ENCODE measurements at places on chromosomes 3 and 15.

- no peak for DNase-seq
These were observed 145.5 kb downstream of the VGLL4 start for GRCh38 chr3:11498177-11498576.

GRCh38 chr15:57647071-57647790 is 55.5 kb downstream of the MYZAP start:
- no peak for DNase-seq

DNA sequence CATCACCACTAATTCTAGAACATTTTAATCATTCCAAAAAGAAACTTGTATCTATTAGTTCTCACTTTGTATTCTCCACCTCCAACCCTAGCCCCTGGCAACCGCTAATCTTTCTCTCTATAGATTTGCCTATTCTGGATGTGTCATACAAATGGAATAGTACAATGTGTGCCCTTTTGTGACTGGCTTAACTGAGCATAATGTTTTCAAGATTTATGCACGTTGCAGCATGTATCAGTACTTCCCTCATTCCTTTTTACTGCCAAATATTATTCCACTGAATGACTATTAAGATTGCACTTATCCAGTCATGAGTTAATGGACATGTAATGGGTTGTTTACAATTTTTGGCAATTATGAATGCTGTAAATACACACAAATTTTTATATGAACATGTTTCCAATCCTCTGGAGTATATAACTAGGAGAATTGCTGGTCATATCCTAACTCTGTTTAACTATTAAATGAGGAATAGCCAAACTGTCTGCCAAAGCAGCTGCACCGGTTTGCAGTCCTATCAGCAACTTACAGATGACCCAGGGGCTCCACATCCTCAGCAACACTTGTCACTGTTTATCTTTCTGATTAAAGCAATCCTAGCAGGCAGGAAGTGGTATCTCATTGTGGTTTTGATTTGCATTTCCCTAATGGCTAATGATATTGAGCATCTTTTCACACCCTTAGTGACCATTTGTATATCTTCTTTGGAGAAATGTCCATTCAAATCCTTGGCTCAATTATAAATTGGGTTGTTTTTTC is 42.9 kb downstream of the DCUN1D1 start:
- DNase-seq: no peak

DNA sequence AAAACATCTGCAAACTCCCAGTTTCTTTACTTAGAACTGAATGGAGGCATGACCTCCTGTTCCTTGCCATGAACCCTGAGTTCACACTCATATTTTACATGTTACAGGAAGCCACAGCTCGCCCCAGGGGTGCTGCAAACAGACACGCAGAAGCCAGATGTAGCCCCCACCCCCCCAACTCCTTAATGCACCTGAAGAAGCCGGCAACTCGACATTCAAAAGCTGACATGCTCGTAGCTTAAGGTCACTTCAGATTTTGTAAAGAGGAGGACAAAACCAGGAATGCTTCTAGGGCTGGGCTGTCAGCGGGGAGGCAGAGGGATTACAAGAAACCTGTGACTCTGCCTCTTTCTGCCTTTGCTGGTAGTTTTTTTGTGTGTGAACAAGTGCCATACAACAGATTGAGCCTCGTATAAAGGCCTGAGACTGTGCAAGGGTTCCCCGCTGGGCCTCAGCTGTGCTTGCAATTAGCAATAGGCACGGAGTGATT is 42.0 kb upstream of the FEZF2 start:
- DNase-seq: no peak

DNA sequence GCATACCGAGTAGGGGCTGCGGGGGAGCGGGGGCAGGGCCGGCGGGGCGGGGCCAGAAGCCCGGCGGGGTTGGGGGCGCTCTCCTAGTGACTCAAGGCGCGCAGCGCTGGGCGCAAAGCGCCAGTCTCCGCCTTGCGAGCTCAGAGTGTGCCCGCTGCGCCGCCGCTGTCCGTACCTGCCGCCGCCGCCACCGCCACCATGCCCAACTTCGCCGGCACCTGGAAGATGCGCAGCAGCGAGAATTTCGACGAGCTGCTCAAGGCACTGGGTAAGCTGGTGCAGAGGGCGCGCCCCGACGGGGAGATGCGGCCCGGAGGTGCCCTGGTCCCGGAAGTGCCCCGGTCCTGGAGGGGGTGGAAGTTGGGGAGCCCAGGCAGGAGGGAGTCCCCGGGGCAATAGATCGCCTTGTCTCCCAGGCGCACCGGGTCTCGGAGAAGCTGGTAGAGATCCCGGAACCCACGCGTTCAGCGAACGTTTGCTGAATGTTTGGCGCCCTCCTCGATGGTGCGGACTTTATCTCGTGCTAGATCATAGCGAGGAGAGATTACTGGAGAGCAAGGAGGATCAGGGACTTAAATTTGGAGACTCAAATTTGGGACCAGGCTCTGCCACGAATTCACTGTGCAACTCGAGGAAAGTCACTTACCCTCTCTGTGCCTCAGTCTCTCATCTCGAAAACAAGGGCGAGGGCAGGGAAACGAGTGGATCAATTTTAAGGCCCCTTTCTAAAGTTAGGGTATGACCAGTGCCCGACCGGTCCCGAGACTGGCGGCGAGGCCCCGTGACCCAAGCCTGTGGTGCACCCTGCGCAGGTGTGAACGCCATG is at the start of gene CRABP1:
Gene CRABP1 (plus strand): TSS at position 123 of the 826 bp plus-strand sequence. CDS start 76 bp downstream, at position 199.
- no peak for DNase-seq

- no peak for DNase-seq
These were observed 76.8 kb upstream of the OXTR start for GRCh38 chr3:8846176-8846575.

GRCh38 chr3:14161282-14161681 is 17.1 kb downstream of the XPC start:
- DNase-seq: no peak

DNA sequence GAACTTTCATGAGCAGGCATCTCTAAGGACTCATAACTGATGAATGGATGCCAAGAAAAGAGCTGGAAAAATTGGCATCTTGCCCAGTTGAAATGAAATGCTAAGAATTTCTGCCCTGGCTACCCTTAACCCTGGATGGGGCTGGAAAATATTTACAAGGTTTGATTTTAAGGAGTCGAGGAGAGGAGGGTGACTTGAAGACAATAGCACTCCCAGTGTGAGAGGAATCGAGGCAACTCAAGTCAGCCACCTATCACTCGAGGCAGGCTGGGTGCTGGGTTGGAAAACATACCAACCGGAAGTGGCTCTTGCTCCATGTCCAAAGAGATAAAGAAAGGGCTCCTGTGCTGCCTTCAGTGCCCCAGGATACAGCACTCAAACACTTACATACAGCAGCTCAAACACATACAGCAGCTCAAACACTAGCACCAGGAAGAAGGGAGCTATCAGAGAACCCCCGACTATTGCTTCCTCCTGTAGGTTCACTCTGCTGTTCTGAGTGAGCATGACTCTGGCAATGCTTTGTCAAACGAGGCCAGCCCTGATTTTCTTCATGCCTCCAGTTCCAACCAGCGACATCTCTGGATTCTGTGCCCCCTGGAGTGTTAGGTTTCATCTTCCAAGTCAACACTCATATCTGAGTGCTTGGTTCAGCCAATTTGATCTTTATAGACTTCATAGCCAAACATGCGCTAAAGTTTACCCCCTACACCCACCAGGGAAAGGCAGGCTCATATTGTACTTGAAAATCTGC is 4.9 kb downstream of the PRICKLE2 start:
- DNase-seq: no peak

- DNase-seq: no peak
These were observed 88.8 kb downstream of the CPN2 start for GRCh38 chr3:194262176-194262924.

DNA sequence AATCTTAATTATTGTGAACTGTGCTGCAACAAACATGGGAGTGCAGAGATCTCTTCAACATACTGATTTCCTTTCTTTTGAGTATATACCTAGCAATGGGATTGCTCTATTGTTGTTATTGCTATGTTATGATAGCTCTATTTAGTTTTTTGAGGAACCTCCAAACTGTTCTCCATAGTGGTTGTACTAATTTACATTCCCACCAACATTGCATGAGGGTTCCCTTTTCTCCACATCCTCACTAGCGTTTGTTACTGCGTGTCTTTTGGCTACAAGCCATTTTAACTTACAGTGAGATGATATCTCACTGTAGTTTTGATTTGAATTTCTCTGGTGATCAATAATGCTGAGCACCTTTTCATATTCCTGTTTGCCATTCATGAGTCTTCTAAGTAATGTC is 45.5 kb upstream of the TNFSF10 start:
- DNase-seq: no peak

DNA sequence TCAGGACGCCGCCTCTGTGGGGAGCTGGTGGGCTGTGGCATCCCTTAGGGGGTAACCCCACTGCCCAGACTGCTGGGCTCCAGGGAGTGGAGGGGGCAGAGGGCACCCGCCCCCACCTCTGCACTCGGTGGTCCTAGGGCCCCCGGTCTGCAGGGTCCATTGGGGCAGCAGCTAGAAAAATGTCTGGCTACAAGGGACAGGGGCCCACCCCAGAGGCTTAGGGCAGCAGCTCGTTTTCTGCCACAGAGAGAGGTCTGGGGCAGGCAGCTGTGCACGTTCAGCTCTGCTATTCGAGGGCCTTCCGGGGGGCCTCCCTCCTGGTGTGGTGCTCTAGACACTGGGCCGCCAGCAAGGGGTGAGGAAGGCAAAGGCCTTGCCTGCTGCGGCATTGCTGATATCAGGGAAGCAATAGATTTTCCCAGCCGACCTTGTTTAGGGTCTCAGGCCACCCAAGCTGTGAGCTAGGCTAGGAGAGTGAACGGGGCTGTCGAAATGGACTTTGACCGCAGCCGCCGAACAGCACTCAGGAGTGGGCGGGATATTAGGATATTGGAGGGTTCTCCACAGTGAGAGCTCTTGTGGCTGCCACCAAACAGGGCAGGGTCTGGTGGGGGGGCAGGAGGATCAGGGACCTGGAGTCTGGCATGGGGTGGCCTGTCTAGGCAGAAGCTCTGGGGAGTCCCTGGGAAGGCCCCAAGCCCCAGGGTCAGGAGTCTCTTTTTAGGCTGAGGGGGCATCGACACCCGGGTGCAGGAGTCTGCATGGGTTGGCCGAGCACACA is 61.4 kb upstream of the KLF13 start:
- DNase-seq: no peak

GRCh38 chr3:59142556-59142955 is 92.7 kb upstream of the CFAP20DC start:
- no peak for DNase-seq

DNA sequence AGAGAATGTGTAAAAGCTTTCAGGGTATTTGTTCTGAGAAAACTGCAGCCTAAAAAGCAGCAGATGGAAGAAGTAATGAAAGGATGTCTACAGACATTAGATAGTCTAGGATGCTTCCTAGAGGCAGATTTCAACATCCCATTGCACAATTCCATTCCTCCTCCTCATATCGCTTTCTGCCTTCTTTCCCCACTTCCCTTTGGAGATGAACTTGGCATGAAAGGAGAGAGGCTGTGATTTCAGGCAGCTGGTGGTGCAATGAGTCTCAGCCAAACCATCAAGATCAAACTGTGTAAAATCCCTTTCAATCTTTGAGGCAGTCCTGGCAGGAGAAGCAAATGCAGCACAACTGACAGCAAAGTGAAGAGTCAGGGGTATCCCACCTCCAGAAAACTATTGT is 438.7 kb upstream of the KCNMB2 start:
- no peak for DNase-seq

DNA sequence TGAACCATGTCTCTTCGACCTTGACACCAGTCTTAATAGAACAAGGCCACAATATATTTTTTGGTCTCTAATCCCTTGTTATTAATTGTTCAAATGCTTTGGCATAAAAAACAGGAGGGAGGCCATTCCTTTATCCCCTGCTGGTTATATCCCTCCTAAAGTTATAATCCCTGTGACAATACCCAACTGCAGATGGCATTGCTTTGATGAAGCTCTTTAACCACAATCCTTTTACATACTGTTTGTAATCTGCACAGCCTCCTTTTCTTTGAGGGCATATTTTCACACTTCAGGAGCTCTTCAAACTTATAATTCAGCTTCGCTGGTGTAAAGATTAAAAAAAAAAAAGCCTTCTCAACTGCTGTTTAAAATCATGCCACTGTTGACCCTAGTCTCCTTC is 919.0 kb downstream of the EPHA3 start:
- no peak for DNase-seq

DNA sequence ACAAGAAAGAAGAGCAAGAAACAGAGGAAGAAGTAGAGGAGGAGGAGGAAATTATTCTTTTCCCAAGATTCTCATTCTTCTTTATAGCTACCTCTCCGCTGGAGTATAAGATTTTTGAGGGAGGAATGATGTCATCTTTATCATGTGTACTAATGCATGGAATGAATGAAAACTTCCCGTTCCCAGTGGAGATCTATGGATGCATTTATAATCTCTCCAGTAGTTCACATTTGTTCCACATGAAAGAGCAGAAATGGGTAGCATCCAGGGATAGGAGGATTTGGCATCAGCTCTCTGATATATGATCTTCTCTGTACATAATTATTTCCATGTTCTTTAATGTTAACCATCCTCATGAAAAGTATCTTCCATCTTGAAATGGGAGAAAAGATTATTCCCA is 244.4 kb downstream of the ADAMTSL3 start:
- no peak for DNase-seq

- DNase-seq: no peak
These were observed 77.5 kb downstream of the TBL1XR1 start for GRCh38 chr3:177119829-177120228.

DNA sequence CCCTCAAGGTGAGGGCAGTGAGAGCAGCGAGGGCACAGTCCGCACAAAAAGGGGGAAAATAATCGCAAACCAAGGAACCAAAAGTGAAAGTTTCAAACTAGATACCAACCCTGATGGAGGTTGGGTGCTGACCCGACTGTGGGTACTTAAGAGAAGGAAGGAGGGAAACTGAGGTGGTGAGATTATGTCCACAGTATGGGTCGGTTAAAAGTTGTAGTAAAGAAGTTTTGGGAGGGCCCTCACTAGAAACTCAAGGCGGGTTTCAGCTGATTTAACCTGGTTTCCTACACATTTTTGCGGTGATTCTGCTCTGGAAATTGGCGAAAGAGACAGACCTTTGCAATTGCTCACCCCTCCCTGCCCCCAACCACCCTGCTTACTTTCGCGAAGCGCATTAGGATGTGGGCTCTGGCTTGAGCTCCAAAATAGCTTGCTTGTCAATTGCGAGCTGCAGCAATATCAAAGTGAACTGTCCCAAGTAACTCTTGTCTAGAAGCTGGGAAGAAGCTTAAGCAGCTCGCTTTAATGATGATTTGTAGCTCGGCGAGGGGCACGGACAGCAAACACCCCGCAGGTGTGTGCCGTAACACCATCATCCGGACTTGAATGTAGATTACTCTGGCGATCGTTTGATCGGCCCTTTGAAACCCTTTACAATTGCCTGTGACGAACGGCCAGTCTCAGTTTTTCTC is 15.8 kb downstream of the SOX2 start:
- DNase-seq: no peak

GRCh38 chr3:40847551-40847992 is 322.8 kb downstream of the ZNF621 start:
- DNase-seq: no peak

- DNase-seq: no peak
These were observed 152.9 kb upstream of the LPP start for GRCh38 chr3:188001093-188001492.
